ENCODE measurements at places on chromosomes 1 and 21.

- DNase-seq = no peak
Observed at GRCh38 chr1:7932524-7933138, 8.0 kb downstream of the TNFRSF9 start.

GRCh38 chr1:30753660-30754123 is 3.9 kb downstream of the LAPTM5 start:
- DNase-seq = no peak

GRCh38 chr1:204313675-204314074 is 46.1 kb downstream of the PLEKHA6 start:
- DNase-seq = no peak

DNA sequence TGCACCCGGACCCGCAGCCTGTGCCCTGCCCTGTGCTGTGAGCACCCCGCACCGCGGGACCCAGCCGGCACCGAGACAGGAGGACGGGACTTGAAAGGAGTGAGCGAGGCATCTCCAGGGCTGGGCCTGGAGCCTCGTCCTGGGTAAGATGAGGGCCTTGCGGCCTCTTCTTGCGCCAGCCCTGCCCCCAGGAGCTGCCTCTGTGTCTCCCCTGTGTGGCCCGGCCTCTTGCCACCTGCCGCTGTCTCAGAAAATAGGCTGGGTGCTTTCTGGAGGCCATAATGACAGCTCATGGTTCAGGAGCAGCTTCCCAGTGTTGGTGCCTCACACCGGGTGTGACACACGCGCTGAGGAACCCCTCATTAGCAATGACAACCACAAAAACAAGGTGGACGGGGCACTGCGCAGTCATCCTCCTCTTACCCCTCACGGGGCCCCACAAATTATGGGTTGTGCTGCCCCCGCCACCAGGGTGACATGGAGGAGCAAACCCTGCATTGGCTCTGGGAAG is 161.5 kb upstream of the C1orf174 start:
- DNase-seq = no peak

DNA sequence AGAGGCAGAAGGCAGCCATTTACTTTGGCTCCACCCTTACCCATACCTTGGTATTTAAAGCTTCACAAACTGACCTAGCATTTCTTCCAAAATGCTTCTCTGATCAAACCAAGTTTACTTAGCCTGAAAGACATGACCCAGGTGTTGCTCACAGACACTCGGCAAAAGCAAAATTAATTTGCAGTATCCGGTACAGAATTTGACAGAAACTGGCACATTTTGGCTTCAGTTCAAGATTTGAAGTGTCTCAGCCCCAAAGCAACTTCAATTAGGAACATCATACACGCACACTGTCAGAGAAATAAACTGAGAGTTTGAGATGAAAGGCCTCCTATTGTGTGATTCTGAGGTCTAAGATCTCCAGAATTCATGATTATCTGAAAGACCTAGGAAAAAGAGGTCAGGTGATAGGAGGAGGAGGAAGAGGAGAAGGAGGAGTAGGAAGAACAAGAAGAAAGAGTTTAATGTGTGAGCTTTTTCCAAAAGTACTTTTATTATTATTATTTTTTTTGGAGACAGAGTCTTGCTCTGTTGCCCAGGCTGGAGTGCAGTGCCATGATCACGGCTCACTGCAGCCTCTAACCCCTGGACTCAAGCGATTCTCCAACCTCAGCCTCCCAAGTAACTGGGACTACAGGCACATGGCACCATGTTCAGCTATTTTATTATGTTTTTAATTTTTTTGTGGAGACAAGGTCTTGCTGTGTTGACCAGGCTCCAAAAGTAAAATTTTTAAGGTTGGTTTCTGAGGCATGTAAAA is 143.6 kb downstream of the SLC45A1 start:
- DNase-seq = no peak

GRCh38 chr1:40153073-40153770 is 8.0 kb upstream of the RLF start:
- no peak for DNase-seq

DNA sequence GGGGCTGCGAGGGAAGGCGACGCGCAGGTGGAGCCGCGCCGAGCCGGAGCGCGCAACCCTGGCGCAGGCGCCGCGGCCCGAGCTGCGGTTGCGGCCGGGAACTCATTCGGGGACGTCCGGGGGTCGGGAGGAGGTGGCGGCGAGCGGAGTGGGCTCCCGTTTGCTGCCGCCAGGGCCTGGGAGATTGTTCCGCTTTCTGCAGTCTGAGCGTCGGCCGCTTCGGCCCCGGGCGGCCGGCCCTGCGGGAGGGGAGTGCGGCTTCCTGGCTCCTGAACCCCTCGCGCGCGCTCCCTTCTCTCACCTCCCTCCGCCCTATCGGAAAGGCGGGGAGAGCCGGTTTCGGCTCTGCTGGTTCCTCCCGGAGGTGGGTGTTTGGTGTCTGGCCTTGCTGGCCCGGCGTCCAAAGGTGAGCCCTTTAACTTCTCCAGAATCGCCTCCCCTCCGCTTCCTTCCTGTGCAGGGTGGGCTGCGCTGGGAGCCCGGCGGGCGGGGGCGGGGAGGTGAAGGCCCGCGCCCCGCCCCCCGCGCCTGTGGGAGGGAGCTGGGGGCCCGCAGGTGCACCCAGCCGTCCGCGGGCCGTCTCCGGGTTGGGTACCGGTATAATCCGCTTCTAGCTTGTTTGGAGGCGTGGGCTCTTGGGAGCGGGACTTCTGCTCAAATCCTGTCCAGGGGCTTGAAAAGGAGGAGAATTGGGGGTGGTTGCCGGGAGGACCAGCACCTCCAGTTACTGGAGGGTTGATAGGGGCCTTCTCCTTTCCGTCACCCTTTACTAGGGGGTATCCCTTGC is 683 bp downstream of the LRRC8D start:
- DNase-seq = peak; percentile 68

GRCh38 chr1:153963850-153964331 is 554 bp upstream of the SLC39A1 start:
- DNase-seq = peak; percentile 50

DNA sequence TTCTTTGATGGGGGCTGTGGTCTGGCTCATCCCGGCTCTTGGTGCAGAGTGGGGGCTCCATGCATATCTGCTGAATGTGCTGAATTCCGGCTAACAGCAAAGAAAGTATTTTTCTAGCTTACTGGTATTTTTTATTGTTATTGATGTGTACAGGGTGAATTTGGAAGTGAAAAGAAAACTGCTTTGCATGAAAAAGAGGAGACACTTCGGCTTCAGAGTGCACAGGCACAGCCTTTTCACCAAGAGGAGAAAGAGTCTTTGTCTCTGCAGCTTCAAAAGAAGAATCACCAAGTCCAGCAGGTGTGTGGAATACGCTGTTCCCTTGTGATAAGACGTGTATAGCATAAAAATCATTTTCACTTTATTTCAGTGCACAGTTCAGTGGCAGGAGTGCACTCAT is 57.6 kb downstream of the PCNT start:
- DNase-seq = no peak

DNA sequence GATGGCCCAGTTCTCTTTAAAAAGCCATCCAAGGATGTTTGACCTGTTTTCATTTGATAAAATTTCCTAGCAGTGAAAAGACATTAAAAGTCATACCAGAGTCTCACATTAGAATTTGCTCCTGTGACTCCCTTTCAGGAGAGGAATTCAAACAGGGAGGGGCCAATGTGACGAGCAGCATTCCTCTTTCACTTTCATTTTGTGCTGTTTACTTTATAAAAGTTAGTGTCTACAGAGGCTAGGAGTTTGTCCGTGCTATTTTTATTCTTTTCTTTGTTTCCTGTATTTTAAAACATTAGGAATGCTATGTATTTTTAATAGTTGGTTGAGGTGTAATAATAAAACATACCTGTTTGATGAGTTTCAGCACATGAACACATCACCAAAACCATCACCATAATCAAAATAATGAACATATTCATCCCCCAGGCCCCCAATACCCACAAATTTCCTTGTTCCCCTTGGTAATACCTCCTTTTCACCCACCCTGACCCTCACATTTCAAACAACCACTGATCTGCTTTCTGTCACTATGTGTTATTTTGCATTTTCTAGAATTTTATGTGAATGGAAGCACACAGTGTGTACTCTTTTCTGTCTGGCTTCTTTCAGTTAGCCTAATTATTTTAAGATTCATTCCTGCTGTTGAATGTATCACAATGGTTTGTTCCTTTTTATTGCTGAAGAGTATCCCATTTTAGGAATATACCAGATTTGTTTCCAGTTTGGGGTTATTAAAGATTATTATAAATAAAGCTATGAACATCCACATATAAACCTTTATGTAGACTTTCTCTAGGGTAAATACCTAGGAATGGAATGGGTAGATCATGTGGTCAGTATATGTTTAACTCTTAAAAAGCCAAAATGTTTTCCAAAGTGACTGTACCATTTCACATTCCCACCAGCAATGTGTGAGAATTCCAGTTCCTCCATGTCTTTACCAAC is 129.5 kb downstream of the TENT5C start:
- no peak for DNase-seq

- DNase-seq = no peak
Observed at GRCh38 chr1:107704911-107705310, 260.1 kb downstream of the VAV3 start.

GRCh38 chr1:195336812-195337211 is 1271.4 kb downstream of the KCNT2 start:
- DNase-seq = no peak

DNA sequence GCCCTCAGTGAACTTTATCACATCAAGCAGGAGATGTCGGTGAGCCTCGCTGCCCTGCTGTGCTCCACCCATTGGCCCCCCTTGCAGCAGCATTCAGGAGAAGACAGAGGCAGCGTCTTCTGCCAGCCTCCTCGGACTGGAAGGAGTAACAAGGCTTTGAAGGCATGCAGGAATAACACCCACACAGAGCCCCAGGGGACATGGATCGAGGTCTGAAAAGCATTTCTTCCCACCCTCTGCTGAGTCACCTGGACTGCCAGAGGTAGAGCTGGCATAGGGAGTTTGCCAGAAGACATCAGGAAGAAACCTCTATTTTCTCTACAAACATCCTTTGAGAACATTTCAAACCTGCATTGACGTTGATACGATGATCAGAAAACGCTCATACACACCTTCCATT is 42.9 kb downstream of the COL18A1 start:
- no peak for DNase-seq

- DNase-seq = no peak
Observed at GRCh38 chr21:41920476-41920875, 33.3 kb downstream of the C2CD2 start.

DNA sequence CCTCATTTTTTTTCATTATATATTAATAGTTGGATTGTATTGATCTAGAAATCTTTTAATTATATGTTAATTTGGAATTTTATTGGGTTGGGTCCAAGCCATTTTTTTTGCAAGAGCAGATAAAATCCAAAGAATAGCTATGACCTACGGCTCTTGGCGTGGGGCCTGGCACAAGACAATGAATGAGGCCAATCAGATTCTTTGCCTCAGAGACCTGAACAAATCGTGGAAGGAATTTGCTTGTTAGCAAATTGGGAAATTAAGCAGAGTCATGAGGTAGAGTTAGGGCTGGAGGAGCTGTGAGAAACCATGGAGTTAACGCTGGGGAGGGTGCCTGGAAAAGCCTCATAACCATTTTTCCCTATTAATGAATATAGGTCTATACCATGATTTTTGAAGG is 40.1 kb downstream of the CAMSAP2 start:
- DNase-seq = no peak

DNA sequence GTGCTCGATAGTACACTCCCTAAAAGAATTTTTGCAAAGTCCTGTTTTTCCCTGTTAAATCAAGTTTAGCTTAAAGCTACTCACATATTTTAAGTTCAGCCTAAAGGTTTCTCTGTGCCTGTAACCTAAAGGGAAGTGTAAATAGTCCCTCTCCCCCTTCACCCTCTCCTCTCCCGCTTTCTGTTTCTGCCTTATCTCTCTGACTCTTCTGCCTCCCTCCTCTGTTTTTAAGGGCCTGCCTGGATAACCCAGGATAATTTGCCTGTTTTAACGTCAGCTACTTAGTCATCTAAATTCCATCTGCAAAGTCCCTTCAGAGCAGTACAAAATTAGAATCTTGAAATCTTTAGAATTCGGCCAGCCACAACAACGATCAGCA is 92.6 kb downstream of the NID1 start:
- DNase-seq = no peak

DNA sequence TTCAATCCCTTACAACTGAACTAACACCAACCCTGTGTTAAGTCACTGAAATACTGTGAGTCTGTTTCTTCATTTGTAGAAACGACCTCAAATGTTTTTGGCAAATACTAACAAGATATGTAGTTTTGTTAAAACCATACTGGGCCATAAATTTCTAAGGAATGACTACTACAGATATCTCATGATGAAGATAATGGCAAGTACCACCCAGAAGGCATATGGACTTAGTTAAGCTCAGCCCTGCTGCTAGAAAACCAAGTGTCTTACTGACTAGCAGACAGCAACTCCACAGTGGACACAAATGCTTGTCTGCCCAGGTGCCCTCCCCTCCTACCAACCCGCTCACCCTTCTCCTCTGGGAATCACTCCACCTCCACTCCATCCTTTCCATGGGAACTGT is 44.5 kb upstream of the BMP8B start:
- no peak for DNase-seq

DNA sequence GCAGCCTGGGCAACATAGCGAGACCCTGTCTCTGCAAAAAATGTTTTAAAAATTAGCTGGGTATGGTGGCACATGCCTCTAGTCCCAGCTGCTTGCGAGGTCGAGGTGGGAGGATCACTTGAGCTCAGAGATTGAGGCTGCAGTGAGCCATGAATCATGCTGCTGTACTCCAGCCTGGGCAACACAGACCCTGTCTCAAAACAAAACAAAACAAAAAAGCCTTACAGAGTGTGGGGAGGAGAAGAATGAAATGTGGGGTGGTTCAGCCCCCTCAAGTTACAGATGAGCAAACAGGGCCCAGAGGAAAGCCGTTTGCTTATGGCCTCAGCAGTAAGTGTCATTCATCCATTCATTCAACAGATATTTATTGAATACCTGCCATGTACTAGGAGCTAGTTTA is 40.7 kb downstream of the RPS6KA1 start:
- DNase-seq = no peak

- DNase-seq = no peak
Observed at GRCh38 chr1:90291431-90292216, 296.7 kb downstream of the ZNF326 start.

GRCh38 chr1:204841316-204841715 is 29.3 kb upstream of the NFASC start:
- DNase-seq = no peak

DNA sequence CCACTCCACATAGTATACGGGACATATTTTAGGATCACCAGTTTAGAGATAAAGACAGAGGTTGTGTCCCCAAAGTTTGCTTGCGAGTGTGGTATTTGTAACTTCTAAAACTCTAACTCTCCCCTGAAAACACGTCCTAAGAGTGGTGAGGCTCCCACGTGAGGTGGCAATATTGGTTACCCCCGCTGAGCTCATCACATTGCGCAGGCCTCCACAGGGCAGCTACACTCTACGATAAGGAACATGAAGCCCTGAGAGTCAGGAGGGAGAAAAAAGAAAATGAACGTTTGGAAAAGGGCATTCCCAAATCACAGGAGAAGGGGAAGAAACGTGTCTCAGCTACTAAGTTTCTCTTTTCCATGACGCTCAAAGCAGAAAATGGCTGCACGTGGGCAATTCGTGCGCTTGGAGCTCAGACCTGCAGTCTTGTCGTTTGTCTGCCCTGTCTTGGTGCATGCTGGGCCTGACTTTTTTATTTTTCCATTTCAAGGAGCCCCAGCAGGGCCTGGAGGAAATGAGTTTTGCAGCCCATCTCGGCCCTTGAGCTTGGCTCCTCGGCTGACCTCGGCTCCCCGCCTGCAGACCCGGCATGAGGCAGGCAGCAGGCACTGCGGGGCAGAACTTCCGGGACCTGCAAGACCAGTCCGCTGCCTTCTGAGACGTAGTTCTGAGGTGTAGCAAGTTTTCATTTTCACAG is 25.7 kb downstream of the ERG start:
- DNase-seq = no peak
